Epithelial cell of alveolus of lung (primary cell): ENCODE measurements at places on chromosomes 11 and 22. TPM values are rescaled to one million over a fixed set of nuclear protein-coding genes. Genes with fewer than 3 reads are reported as not detected.

Gene CTSD
- 338 and 389 TPM in 2 replicates for total RNA-seq

Gene NAALADL1
- 38.9 and 41.3 TPM in 2 replicates for total RNA-seq

Gene UEVLD
- total RNA-seq = 24.7 and 28.4 TPM in 2 replicates

Gene MMP3
- 0.40 and 1.2 TPM in 2 replicates for total RNA-seq

Gene GVQW3
- 0.65 and 1.7 TPM in 2 replicates for total RNA-seq
